Stimulated activated CD4-positive, alpha-beta T cell treated with anti-CD3 and anti-CD28 coated beads, Interleukin-4, amount 100 ng/mL, for 24 hours (primary cell): ENCODE measurements at places on chromosomes 11 and 22.

DNA sequence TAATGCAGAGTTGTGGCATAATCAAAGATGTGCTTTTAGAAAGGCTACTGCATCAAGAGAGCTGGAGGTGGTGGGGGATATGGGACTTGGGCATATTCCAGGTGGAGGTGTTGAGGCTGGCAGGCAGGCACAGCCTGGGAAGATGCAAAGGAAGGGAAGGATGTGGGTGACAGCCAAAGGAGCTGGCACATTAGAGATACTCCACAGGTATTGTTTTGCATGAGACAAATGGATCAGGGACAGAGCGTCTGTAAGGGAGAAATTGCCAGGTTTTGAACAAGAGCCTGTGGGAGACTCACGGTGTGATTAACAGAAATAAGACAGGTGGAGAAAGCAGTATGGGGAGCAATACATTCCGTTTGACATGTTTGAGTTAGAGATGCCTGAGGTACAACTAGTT is 263.7 kb downstream of the NELL1 start:
- DNase-seq, result no peak

DNA sequence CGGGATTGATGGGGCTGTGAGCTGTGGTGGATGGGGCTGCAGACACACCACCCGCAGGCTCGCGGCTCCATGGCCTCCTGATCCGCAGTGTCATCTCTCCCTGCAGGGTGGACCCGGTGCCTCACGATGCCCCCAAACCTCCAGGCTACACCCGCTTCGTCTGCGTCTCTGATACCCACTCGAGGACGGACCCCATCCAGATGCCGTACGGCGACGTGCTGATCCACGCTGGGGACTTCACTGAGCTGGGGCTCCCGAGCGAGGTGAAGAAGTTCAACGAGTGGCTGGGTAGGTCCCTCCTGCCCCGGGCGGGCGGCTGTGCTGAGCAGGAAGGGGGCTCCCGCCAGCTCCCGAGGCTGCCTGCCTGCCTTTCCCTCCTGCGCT is 23.1 kb downstream of the MPPED1 start:
- DNase-seq, result no peak

DNA sequence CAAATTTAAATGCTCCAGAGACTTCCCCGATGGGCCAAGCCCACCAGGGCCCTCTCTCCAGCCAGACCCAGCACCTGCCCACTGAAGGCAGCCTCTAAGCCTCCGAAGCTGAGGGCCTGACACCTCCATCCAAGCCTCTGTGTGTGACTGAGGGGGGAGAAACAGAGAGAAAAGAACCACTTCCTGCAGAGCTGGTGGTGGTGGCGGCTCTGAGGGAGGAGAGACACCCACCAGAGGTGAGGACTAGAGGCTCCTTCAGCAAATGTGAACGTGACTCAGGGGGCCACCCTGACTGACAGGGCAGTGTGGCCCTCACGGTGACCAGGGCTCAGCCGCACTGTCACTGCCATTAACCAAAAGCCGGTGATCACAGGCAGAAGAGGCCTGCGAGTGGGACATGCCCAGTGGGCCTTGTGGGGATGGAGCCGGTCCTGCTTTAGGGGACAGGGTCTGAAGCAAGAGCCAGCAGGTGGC is 31.0 kb upstream of the CD5 start:
- peak; percentile 63 for DNase-seq

GRCh38 chr11:10931761-10932670 is 74.2 kb upstream of the ZBED5 start:
- DNase-seq, result no peak

GRCh38 chr11:110293389-110293788 is 3.0 kb downstream of the RDX start:
- no peak for DNase-seq

- DNase-seq, result no peak
Observed at GRCh38 chr11:128299132-128299726, 288.1 kb downstream of the ETS1 start.

GRCh38 chr11:134604886-134605285 is 192.8 kb upstream of the B3GAT1 start:
- DNase-seq, result no peak

GRCh38 chr22:39197578-39197977 is 45.1 kb upstream of the CBX7 start:
- no peak for DNase-seq

- DNase-seq, result no peak
Observed at GRCh38 chr11:101987370-101987769, 59.9 kb upstream of the CFAP300 start.

GRCh38 chr11:118364956-118365615 is 5.7 kb downstream of the UBE4A start:
- no peak for DNase-seq

DNA sequence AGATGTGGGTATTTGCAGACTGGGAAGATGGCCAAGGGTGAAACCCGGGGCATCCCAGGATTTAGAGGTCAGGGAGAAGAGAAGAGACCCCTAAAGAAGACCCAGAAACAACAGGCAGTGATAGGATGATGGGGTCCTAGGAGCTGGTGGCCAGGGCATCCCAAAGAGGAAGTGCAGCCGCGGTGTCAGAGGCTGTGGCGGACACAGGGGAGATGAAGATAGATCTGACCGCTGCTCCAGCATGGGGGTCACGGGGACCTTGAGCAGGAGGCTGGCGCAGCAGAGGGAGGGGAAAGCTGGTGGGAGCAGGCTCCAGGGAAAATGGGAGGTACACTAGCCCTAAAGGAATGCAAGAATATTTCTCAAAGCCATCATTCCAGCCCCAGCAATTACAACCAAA is 47.3 kb downstream of the CTTN start:
- DNase-seq, result no peak

DNA sequence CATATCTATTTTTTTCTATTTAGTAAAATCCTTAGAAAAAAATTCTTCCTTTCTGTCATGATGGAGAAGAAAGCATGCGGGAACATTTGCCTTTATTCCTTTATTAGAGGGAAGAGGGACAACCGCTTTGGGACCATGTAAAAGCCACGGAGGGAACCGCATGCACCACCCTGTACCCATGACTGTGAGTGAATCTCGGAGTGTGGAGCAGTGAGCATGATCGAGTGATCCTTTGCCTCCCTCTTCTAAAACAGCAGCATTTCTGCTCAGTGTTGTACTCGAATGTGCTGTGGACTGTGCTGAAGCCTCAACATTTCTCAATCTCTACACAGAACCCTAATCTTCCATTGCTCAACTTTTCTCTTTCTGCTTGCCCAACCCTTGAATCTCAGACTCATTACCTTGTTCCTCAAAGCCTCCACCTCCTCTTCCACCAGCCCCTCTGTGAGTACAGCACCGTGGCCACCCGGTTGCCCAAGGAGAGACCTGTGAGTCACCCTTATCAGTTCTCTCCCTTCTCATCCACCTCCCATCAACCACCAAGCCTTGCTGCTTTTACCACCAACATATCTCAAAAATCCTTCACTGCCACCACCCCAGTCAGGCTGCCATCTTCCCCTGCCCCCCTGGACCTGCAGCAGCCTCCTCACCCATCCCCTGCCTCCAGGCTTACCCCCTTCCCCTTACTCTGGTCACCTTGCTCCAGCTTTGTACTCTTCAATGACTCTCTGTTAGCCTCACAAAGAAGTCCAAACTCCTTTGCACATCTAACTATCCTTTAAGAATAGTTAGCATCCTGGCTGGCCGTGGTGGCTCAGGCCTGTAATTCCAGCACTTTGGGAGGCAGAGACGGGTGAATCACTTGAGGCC is 103.1 kb downstream of the NAT10 start:
- DNase-seq, result no peak

DNA sequence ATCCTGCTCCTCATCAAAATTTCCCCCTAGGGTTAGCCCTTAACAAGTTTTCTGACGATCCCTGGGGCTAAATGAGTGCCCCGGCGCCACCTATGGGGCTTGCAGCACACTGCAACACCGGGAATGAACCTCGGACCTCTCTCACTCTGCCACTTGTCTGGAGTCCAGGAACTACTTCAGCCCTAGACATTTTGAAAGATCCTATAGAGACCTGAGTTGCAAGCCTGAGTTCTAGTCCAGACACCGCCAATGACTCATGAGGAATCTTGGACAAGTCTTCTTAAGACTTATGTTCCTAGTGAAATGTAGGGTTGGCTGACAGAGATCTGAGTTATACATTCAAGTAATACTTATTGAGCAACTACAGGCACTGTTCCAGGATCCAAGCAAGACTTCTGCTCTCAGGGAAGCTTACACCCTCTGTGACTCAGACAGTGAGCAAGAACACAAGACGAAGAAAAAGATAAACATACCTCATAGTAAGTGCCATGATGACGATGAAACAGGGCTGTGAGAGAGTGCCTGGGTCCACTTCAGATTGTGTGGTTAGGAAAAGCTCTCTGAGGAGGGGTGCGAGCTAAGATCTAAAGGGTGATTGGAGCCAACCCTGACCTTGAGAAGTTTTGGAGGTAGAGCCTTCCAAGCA is 10.2 kb upstream of the STK33 start:
- peak; percentile 17 for DNase-seq

GRCh38 chr11:9176550-9176949 is 85.2 kb upstream of the SCUBE2 start:
- no peak for DNase-seq

GRCh38 chr22:37630839-37631435 is 8.5 kb upstream of the SH3BP1 start:
- no peak for DNase-seq

DNA sequence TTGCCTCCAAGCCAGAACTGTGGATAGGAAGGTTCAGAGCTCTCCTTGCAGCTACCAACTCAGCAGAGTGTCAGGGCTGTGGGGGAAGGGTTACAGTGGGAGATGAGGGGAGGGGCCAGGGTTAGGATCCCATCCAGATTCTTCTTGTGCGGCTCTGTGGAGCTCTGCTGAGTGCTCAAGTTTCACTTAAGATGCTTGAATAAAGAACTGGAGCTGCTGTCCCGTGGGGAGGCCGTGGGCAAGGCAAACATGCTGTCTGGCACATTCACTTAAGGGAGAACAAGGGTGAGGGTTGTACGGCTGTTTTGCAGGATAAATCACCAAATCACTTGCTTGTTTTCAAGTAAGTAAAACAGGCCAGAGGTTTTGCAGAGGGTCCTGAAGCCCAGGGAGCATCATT is 197.1 kb downstream of the FAM76B start:
- no peak for DNase-seq

DNA sequence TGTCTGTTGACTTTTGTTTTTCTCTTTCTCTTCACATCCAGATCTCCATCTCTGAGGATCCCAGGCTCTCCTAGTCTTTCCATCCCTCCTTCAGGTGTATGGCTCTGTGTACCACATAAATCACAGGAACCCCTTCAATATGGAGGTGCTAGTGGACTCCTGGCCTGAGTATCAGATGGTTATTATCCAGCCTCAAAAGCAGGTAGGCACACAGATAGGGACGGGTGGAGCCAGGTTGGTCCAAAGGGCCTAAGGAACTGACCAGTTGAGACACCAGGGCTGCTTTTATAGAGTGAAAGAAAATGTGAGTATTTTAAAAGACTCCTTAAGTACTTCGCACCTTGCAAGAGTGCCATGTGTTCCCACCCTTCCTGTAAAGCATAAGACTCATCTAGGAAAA is 39.9 kb downstream of the GLYATL1 start:
- no peak for DNase-seq

DNA sequence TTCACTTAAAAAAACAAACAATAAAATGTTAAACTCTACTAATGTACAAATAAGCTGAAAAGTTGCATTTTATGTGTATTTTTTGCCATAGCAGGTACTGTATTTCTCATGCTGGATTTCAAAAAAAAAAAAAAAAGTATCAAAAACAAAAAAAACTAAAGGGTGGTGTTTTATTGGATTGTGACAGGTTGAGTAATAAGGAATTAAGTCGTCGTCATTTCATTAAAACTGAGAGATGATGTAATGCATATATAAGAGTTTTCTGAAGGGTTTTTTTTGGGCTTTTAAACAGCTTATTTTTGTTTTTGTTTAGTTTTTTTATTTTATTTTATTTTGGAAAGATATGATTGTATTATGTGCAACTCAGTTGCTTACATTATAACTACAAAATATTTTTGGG is 10.9 kb upstream of the ADSL start:
- DNase-seq, result no peak

GRCh38 chr11:61679893-61680621 is at the start of gene DAGLA:
Gene DAGLA, plus strand, starts transcription at chr11:61680391. Its CDS starts 39,765 bp downstream, at chr11:61720156.
- peak; percentile 74 for DNase-seq

DNA sequence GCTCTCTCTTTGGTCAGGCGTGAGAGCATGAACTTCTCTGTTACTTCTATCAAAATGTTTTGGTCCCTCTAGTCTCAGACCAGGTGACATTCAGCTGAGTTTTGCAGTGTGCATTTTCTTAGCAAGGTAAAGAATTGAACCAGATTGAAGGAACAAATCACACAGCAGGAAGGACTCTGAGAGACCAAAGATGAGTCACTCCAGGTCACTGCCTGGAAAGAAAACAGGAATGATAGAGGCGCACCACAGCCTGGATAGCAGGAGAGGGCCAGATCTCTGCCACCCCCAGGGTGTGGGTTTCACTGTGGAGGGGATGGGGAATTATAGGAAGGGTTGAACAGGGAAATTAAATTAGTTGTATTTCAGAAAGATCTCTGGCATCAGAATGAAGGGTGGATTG is 788.3 kb downstream of the NTM start:
- no peak for DNase-seq

DNA sequence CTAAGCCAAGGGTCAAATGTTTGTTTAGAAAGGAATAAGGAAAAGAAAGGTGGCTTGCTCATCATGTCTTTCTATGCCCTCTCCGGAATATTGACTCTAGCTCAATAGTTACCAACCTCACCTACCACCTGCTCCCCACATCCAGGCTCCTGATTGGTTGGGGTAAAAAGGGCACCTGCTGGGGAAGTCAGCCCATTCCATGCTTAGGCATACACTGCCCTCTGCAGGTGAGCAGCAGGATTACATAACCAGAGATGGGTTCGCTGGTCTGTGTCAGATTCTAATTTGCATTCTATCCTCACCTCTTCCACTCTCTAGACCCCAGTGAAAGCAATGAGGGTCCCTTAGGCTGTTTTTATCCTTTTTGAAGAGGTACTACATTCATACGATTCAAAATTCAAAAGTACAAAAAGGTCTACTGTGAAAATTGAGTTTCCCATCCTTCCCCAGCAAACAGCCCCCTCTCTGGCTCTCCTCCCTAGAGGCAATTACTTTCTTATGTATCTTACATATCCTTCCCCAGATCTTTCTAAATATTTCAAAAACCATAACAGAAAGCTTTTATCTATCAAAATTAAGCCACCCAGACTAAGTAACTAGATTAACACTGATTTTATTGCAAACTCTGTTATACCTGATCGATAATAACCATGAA is 98.0 kb upstream of the ASPHD2 start:
- DNase-seq, result peak; percentile 64

GRCh38 chr11:43366677-43367076 is 8.0 kb downstream of the TTC17 start:
- no peak for DNase-seq

DNA sequence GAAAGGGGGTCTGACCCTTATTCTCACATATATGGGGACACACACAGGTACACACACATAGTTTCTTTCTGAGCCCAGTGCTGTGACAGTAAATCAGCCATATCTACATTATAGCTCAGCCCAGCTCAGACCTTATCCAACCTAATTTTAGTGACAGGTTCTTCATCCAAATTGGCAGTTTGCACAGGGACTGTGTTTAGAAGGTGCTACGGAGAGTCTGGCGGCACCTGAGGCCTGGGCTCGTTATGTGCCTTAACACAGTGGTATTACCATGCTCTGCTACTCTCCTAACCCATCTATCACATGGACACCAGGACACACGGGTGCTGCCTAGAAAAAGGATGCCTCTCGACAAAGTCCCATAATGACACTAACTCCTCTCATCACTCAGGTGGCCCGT is 109.3 kb downstream of the GALNT18 start:
- DNase-seq, result no peak

- DNase-seq, result no peak
Observed at GRCh38 chr11:76114238-76114637, 92.1 kb downstream of the WNT11 start.

GRCh38 chr22:38652859-38653258 is 3.3 kb downstream of the FAM227A start:
- no peak for DNase-seq
